Stimulated activated CD4-positive, alpha-beta T cell treated with anti-CD3 and anti-CD28 coated beads, Interleukin-1b, Interleukin-23, amount 100 ng/mL, for 24 hours (primary cell): ENCODE measurements at places on chromosomes 7 and 10.

GRCh38 chr7:149147072-149147751 lies at the start of gene ZNF398:
Gene ZNF398, plus strand, starts transcription at chr7:149147453. Its CDS starts 290 bp downstream, at chr7:149147743.
- peak; percentile 58 for DNase-seq

DNA sequence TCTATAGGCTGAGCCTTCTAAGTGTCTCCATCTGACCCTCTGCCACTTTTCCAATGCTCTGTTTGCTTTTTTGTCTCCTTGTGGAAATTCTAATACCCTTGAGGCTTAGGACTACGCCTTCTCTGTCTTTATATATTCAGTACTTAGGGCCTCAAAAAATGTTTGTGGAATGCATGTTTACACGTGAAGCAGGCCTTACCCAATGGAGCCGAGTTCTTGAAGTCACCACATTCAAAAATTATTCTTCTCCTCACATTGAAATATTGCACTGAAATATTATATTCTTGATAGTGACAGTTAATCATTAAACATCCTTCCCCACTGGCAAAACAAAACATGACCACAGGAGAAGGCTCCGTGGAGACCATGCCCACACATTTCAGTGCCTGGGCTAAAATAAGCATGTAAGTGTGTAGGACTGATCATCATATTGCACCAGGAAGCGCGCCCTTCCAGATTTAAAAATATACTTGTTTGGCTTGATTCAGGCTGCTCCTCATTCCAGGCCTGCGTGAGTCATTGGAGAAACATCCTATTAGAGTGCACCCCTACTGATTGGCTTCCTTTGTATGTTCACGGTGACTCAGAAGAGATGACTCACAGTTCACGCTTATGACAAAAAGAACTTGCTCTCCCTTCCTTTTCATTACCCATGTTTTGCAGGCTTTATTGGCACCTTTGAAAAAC lies 307.4 kb upstream of the AOAH start:
- peak; percentile 38 for DNase-seq

DNA sequence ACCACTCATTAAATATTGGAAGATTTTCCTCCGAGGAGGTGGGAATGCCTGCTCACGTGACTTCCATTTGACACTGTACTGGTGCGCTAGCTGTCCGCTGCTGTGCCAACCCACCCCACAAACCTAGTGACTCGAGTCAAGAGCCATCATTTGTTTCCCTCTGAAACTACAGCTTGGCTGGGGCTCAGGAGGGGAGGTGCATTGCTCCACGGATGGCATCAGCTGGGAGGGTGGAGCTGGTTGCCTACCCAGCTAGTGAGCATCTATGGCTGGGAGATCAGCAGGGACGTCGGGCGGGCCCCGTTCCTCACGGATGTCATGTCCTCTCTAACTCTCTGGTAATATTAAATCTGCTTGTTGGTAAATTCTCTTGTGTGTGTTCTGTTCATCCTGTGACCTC lies 9.5 kb upstream of the FOXL3 start:
- no peak for DNase-seq

GRCh38 chr7:77438131-77438530 lies 22.0 kb upstream of the GSAP start:
- DNase-seq, result no peak

GRCh38 chr10:125343983-125344382 lies 183.6 kb upstream of the CTBP2 start:
- no peak for DNase-seq

GRCh38 chr7:33711231-33712019 lies 193.9 kb upstream of the BMPER start:
- DNase-seq, result no peak

DNA sequence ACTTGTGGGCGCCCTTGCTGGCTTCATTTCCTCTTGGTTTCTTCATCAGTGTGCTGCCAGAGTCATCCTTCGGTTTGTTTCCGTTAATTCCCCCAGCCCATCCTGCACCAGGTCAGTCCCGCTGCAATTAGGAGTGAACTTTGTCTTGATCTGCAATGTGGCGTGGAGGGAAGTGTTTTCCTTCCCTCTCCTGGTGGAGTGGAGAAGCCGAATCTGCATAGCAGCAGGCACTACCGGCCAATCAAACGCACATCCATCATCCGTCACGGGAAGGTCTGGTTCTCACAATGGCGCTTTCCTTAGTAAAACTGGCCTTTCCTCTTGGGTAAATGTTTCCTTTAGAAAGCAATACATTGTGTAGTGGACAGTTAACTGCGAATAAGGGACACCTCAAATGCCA lies 337.5 kb downstream of the CXCL12 start:
- DNase-seq, result no peak
